ENCODE measurements at places on chromosomes 2 and 18. TPM values are rescaled to one million over a fixed set of nuclear protein-coding genes. Genes with fewer than 3 reads are reported as not detected.
A peak's percentile ranks its signal among the peaks of the same experiment; 100 is the strongest.

DNA sequence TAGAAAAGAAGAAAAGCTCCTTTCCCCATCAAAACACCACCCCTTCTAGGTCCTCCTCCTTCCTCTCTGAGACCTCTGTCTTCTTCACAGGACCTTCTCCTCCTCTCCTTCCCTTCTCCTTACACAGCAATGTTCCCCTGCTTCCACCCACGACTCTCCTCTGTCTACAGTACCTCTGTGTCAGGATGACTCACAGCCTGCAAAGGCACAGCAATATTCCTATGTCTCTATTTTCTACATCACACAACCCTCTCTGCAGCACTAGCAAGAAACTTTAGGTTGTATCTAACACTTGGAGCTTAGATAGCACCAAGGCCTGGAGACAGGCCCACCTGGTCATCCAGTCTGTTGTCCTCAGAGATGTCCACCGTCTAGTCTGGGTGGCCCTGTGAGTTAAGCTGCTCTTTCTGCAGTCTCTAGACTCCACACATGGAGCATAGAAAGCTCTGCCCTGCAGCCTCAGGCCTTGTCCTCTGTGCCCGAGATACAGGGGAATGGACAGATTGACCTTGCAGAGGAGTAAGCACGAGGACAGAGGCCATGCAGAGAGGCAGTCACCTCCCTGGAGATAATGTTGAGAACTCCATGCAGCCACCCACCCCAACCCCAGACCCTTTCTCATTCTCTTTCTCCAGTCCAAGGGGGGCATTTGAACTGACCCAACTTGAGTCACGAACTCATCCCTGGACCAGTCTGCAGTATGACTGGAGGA is 212.0 kb downstream of the TNS1 start:
- DNase-seq, result no peak

DNA sequence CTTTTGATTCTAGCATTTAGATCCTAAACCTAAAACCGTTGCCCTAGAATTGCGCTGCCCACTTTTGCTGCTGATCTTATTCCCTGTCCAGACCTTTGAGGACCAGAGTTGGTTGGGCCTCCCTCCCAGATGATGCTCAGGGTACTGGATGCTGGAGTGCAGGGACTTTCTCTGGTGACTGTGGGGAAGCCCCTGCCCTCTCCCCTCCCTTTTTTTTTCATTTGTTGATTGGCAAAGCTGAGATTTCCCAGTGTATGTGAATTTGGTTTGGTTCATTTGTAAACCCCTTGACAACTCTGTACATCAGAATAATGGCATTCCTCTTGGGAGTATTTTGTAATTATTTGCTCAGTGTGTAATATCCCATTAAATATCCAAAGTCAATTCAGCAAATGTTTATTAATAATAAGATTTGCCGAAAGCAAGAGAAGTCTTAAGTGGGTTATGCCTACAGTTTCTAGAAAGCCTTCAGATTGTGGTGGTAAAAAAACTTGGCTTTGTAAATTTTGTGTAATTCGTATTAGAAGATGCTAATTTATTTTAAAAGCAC is 28.3 kb downstream of the RAB31 start:
- DNase-seq, result no peak

- no peak for DNase-seq
Measured at GRCh38 chr2:70957798-70958197, 20.6 kb upstream of the ANKRD53 start.

DNA sequence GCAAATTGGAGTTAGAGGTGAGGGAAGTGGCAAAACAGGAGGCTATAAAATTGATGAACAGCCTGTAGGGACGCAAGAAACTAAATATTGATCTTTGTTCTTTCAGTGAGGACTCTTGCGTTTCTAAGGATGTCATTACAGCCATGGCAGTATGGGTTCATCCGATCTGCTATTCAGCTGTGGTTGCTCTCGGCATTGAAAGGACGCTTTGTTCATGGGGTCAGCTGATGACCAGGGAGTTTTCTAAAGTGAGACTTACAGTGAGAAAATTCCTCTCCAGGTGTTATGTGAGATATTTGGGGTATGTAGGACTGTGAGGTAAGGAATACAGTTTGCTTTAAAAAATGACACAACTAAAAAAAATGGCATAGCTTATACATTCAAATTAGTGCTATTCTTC is 52.7 kb upstream of the PELI1 start:
- no peak for DNase-seq

NEU2 gene
- not detected for polyA plus RNA-seq

DNA sequence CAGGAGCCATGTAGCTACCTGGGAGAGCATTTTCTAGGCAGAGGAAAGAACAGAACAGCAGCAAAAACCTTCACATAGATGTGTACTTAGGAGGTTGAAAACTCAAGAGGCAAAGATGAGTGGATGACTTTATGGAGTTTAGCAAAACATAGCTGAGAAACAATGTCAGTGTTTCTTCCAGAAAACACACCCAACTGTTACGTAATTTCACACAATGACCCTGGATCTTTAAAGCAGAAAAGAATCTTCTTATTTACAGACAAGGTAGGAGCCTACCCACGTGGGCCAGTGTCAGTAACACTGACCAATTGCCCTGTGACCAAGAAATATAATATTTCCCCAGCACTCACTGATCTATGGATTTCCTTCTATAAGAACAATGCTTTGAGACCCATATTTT is 254.6 kb downstream of the CDH20 start:
- DNase-seq, result no peak

NDC80 gene
- 8.5 TPM for polyA plus RNA-seq

- DNase-seq, result no peak
Measured at GRCh38 chr2:211982162-211982561, 556.4 kb downstream of the ERBB4 start.

DNA sequence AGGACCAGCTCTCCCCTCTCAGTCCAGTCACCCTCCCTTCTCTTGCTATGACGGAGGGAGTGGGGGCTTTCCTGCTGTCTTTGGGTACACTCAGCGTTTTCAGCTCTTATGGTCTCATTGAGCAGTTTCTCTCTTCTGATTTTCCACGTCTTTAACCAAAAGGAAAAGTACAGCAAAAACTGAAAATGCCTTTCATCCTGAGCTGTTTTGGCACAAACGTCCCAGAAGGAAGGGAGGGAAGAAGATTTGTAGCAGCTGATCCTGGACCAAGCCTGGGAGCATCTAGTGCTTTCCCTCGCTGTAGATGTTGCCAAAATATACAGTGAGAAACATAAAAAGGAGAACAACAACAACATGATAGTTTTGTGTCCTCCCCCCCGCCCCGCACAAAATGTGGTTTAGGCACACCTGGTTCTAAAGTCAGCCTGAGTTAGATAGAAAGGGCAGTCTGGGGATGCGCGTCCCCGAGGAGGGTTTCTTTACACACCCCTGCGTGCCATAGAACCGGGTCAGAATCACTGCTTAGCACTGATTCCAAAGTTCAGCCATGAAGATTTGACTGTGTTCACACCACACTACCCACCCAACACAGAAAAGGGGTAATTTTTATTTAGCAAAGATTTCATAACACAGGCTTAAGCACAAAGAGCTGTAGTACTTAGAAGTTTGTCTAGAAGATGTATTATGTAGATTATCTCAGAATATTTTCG is 53.4 kb downstream of the SLC40A1 start:
- no peak for DNase-seq

ABHD3 gene
- polyA plus RNA-seq, result 12.8 TPM

DNA sequence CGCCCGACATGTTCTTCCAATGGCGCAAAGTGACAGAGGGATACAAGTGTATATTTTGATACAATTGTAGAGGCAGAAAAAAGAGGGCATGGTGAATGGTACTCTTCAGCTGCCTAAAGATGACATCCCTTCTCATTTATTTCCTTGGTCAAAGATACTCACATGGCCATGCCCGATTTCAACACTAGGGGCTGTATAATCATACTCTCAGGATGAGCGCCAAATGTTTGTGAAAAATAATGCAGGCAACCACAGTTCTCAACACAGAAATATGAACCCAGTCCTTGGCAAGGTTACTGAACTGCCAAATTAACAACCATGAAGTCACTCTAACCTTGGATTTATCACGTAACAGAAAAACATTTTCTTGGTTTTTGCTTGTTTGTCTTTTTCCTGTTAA is 204.4 kb downstream of the CCDC102B start:
- no peak for DNase-seq

GCFC2 gene
- polyA plus RNA-seq, result 21.7 TPM

DNA sequence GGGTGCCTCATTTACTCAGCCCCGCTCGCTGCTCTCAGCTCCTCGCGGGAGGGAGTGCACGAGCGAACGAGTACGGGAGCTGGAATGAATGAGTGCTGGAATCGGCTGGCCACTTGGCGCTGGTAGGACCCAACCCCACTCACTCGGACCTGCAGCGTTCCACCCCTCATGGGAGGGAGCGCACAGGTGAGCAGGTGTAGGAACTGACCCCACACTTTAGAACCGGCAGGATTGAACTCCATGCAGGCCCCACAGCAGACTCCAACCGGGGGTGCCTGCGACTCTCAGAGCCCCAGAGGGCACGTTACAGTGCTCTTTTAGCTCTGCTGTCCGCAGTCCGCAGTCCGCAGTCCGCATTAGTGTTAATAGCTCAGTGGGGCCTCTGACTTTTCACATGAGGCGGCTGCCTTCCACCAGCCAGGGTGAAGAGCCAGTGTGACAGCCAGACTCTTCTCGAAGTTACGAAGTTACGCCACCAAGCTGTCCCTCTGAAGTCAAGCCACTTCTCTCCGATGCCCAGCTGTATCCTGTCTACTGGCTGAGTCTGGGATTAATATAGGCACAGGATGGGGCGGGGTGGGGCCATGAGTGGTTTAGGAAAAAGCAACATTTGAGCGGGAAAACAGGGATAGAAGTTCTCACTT is 102.7 kb upstream of the ARHGAP15 start:
- DNase-seq, result no peak

GRCh38 chr2:149767516-149767974 is 180.0 kb upstream of the MMADHC start:
- peak; percentile 54 for DNase-seq

DES gene
- polyA plus RNA-seq, result 5,672 TPM

- DNase-seq, result no peak
Measured at GRCh38 chr2:190984595-190984994, 29.4 kb downstream of the STAT1 start.

SIX3 gene
- not detected for polyA plus RNA-seq

GRCh38 chr18:24543795-24544498 is 83.5 kb downstream of the HRH4 start:
- peak; percentile 45 for DNase-seq

Measured in forelimb muscle (tissue), 1 donor.